ENCODE measurements at places on chromosomes 4 and X. TPM values are rescaled to one million over a fixed set of nuclear protein-coding genes. Genes with fewer than 3 reads are reported as not detected.
A peak's percentile ranks its signal among the peaks of the same experiment; 100 is the strongest.

Gene LUZP4
- total RNA-seq: not detected

Gene CHRDL1
- not detected for total RNA-seq

Gene INTU
- 0.08 TPM for total RNA-seq

- H3K27ac ChIP-seq: no peak overlapping the region
- no peak overlapping the region for H3K4me3 ChIP-seq
- H3K4me1 ChIP-seq: no peaks in the 10 kb centered on the region
Measured at GRCh38 chrX:113726466-113726865, 857.4 kb upstream of the HTR2C start.

DNA sequence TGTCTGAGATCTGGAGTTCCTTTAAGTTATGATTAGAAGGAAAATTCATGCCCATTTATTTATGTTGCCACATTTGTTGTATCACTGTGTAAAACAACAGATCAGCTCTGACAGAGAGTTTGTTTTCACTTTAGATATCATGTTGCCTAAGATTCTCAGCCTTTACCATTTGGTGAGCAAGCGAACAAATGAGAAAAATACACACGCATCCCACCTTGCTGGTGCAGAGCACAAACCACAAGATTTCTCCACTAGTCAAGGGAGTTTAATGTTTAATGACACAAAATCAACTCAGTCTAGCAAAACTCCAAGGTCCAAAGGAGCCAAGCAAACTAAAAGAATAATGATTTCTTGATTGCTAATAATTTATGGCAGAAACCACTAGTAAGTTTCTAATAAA lies 27.7 kb downstream of the FGF5 start:
- peaks cover 5% of the 10 kb centered on the region for H3K4me1 ChIP-seq
- DNase-seq: no peak
- no peak overlapping the region for H3K27ac ChIP-seq
- H3K27me3 ChIP-seq: peaks cover 37% of the 10 kb centered on the region
- no peak overlapping the region for H3K4me3 ChIP-seq

DNA sequence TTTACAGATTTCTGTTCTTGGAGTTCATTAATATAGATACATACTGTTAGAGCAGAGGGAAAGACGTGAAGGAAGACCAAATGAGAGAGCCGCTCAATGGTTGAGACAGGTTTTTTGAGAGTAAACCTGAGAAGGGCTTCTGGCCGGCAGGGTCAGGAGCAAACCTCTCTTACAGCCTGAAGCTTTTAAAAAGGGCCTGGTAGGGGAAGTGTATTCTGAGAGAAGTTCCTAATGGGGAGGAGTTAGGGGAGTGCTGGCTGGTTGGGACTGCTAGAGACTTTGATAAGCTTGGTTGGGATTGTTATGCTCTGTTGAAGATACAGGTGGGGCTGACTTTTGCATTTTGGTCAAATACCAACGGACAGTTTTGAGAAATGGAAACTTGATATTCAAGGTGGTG lies 186.8 kb upstream of the PABPC4L start:
- no peak overlapping the region for H3K27ac ChIP-seq
- DNase-seq: no peak
- no peak overlapping the region for H3K4me3 ChIP-seq
- no peaks in the 10 kb centered on the region for H3K4me1 ChIP-seq

- H3K27me3 ChIP-seq: peaks cover 17% of the 10 kb centered on the region
- H3K4me3 ChIP-seq: no peak overlapping the region
- DNase-seq: no peak
- H3K36me3 ChIP-seq: no peaks in the 10 kb centered on the region
Measured at GRCh38 chr4:118224243-118224829, 128.5 kb downstream of the PRSS12 start.

GRCh38 chr4:110152386-110152785 lies 46.0 kb downstream of the ELOVL6 start:
- no peaks in the 10 kb centered on the region for H3K4me1 ChIP-seq
- H3K36me3 ChIP-seq: no peaks in the 10 kb centered on the region
- H3K4me3 ChIP-seq: no peak overlapping the region

DNA sequence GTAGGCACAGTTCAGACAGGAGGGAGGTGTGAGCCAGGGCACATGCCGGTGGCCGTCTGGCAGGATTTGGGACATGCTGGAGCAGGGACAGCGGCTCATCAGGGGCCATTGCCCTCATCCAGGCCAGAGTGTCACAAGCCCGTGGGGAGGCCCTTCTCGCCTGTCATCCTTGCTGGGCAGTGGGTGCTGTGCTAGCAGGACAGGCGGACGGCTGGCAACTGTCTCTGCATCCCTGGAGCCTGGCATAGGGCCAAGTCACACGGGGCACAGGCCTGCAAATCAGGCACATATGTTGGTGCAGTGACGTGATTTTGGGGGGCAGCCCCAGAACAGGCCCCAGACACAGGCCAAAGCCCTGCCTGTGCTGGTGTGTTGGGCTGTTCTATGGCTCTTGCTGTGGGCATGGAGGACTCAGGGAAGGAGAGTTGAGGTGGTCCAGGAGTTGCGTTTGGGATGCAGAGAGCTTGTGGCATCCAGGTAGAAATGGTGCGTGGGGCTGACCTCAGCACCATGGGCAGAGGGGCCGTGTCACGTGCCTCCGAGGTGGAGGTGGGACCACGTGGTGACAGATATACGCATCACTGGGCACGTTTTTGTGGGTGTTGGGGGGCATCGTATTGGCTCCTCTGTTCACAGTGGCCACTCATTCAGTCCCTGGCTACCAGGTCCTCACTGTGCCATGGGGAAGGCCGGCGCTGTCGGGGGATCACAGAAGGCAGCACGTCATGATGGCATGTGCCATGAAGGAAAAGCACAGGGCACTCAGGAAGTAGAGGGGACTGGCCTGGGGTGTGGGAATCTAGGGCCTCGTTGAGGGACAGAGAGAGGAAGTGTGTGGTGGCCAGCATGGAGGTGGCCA lies 14.6 kb upstream of the MSANTD1 start:
- H3K4me1 ChIP-seq: peaks cover 3% of the 10 kb centered on the region
- H3K27ac ChIP-seq: peak overlapping the region; percentile 74
- no peak for DNase-seq
- no peak overlapping the region for H3K4me3 ChIP-seq
- H3K27me3 ChIP-seq: no peaks in the 10 kb centered on the region

GRCh38 chr4:177785000-177785399 lies 342.8 kb upstream of the AGA start:
- H3K27me3 ChIP-seq: no peaks in the 10 kb centered on the region
- no peak for DNase-seq
- no peak overlapping the region for H3K4me3 ChIP-seq

- H3K27me3 ChIP-seq: no peaks in the 10 kb centered on the region
- DNase-seq: no peak
- H3K36me3 ChIP-seq: no peaks in the 10 kb centered on the region
- H3K4me3 ChIP-seq: no peak overlapping the region
Measured at GRCh38 chr4:172881645-172882044, 287.0 kb upstream of the GALNT7 start.
